Tibial nerve (tissue), 4 donors: ENCODE measurements at places on chromosomes 6 and 20. TPM values are rescaled to one million over a fixed set of nuclear protein-coding genes. Genes with fewer than 3 reads are reported as not detected.

- no peak for DNase-seq
These were observed 34.0 kb downstream of the NCOA6 start for GRCh38 chr20:34791289-34792020.

- no peak for DNase-seq
These were observed 16.4 kb downstream of the TAAR2 start for GRCh38 chr6:132607544-132608233.

DNA sequence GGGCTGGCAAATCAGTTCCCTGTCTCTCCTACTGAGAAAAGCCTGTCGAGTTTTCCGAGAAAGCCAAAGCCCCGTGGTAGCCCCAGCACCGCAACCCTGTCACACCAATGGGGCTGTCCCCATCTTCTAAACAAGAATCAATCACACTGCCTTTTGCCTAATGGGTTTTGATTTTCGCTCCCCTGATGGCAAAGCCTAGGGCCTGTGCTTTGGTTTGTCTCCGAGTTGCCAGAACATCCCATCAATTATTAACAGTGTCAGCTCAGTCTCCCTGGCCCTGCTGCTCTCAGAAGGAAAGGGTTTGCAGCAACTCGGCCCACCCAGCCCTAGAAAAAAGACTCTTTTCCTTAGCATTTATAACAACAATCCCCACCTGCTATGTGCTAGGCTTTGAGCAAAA, 4.2 kb downstream of the KCNB1 start:
- DNase-seq: no peak

- no peak for DNase-seq
These were observed 29.3 kb downstream of the RANBP9 start for GRCh38 chr6:13682346-13682745.

DNA sequence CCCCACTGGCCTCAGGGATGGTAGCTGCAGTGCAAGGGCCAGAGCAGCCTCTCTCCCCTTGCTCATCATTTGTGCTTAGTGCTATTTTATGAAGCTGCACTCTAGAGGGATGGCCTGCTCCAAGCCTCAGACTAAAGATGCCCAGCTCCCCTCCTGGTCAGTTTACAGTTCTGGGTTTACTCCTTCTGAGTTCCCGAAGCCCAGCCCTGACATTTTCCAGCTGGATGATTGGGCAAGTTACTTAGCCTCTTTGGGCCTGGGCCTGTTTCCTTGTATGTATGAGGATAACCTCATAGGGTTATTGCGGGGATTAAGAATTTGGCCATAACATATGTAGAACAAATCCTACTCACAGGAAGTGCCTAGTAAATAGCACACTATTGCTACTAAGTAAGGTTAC, 31.8 kb upstream of the EMILIN3 start:
- DNase-seq: no peak

- DNase-seq: no peak
These were observed 100.8 kb downstream of the OR2B2 start for GRCh38 chr6:27811451-27811772.

- DNase-seq: no peak
These were observed 95.6 kb downstream of the UST start for GRCh38 chr6:148842296-148843019.

- DNase-seq: no peak
These were observed 58.3 kb downstream of the CARMIL1 start for GRCh38 chr6:25337431-25337830.

GRCh38 chr6:12119085-12119588, 107.0 kb downstream of the HIVEP1 start:
- no peak for DNase-seq

DNA sequence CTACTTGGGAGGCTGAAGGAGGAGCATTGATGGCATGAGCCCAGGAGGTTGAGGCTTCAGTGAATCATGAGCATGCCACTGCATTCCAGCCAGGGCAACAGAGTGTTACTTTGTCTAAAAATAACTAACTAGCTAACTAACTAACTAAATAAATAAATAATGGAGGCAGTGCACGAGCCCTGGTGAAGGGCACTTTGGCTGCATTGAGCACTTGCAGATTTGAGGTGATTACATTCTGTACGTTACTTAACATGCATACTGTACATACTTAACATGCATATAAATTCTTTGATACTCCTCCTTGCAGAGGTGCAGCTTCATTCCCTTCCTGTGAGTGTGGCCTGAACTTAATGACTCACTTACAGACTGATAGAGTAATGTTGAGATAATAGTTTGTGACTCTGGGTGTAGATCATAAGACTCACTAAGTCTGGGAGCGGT, 10.7 kb downstream of the HLA-A start:
- no peak for DNase-seq

- DNase-seq: no peak
These were observed 15.2 kb downstream of the ADISSP start for GRCh38 chr20:3752386-3752759.

DNA sequence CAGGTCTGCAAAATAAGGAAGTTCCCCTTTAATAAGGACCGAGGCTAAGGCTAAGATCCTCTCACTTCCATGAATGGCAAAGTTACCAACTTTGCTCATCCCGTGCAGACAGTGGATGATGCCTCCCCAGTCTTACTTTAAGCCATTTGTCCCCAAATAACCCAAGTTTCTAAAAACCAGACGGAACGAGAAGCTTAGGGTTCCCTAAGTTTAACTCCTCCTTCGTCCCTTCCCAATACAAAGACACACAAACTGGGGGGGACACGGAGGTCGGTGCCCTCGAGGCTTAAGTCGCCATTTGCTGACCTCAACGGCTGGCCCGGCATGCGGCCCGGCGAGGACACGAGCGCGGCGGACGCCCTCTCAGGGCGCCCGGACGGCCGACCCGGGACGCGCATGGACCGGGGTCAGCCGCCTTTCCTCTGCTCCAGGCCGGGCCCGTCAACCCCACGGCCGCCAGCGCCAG, 527 bp downstream of the FBXO30 start:
- no peak for DNase-seq

GRCh38 chr6:158754738-158755137, 64.4 kb downstream of the EZR start:
- DNase-seq: no peak

DNA sequence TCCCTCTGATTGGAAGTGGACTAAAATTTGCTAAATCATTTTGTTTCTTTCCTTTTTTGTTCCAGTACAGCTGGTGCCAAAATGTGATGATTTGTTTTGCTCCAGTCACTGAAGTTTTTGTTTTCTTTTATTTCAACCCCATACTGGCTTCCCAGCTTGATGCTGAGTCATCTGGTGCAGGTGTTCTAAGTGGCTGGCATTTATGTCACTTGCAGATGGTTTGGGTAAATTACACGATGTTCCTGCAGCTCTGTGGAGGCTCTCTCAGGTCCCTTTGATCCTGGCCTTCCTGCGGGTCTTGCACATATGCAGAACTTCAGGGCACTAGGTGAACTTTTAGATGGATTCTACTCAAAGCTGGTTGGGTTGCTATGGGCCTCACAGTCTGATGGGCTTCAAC, 577.7 kb downstream of the HAO1 start:
- DNase-seq: no peak

- peak; percentile 13 for DNase-seq
These were observed 67.2 kb downstream of the RPP40 start for GRCh38 chr6:4936681-4937041.

Gene PIM1
- 6.1 TPM for total RNA-seq

Gene KCTD20
- total RNA-seq: 48.6 TPM

Gene ESR1
- 2.1 TPM for total RNA-seq

Gene FRK
- total RNA-seq: 1.0 TPM

Gene FLRT3
- total RNA-seq: 19.0 TPM

Gene SLC25A27
- total RNA-seq: 42.2 TPM

Gene SGK1
- total RNA-seq: 108 TPM

Gene CCN2
- total RNA-seq: 253 TPM

Gene IBTK
- total RNA-seq: 31.5 TPM

Gene BFSP1
- not detected for total RNA-seq

Gene PAK5
- total RNA-seq: not detected
